ENCODE measurements at places on chromosomes 6 and 20. TPM values are rescaled to one million over a fixed set of nuclear protein-coding genes. Genes with fewer than 3 reads are reported as not detected.

The TMC2 gene
- not detected for total RNA-seq

The AKAP7 gene
- 4.9 TPM for total RNA-seq

The COL10A1 gene
- total RNA-seq: not detected

The NRN1 gene
- total RNA-seq: 1.0 TPM

The SOBP gene
- 4.7 TPM for total RNA-seq

The PSMG4 gene
- 22.2 TPM for total RNA-seq

The SEL1L2 gene
- total RNA-seq: not detected

The HLA-DQB1 gene
- total RNA-seq: 3.7 TPM

The HLA-DOA gene
- total RNA-seq: 0.48 TPM

The DUSP15 gene
- total RNA-seq: 1.2 TPM

The MEA1 gene
- 55.9 TPM for total RNA-seq

The OPN5 gene
- total RNA-seq: not detected

The NTSR1 gene
- total RNA-seq: 0.10 TPM

The EDN1 gene
- total RNA-seq: 54.8 TPM

The ENPP1 gene
- 7.1 TPM for total RNA-seq

The DNAH8 gene
- not detected for total RNA-seq

The MUCL3 gene
- total RNA-seq: not detected

The RRAGD gene
- 3.8 TPM for total RNA-seq

The MOG gene
- not detected for total RNA-seq

The PSORS1C2 gene
- not detected for total RNA-seq

The RUNX2 gene
- 26.1 TPM for total RNA-seq

The LBP gene
- total RNA-seq: not detected

The ADA gene
- total RNA-seq: 68.5 TPM

The XKR7 gene
- 0.36 TPM for total RNA-seq

The PPP1R10 gene
- 64.6 TPM for total RNA-seq

The APOBEC2 gene
- not detected for total RNA-seq

The GPSM3 gene
- 10.2 TPM for total RNA-seq

The THEMIS gene
- total RNA-seq: 0.07 TPM

Data from astrocyte (in vitro differentiated cells and primary cell).